MCF 10A (cell line): ENCODE measurements at places on chromosomes 7 and 10.

GRCh38 chr7:150811-151221 lies 41.6 kb upstream of the FAM20C start:
- H3K27me3 ChIP-seq, result no peaks in the 10 kb centered on the region
- H3K36me3 ChIP-seq, result peaks cover 14% of the 10 kb centered on the region
- H3K4me3 ChIP-seq, result peak overlapping the region; percentile 92
- DNase-seq, result no peak

DNA sequence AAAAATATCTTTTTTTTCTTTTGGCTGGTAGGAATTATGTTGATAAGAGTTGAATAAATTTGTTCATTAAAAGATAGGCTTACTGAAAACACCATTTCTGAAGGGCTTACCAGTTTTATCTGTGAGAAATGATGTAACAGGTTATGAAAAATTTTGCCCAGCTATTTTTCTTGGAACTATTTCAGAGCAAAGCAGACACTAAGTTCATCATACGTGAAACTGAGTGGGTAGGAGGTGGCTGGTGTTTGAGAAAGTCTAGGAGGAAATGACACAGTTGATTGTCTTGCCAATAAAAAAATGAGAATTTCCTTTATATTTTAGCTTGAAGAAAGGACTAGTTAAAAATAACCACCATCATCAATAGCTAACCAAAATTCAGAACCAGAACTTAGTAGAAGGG lies 6.2 kb upstream of the MRC1 start:
- H3K4me3 ChIP-seq, result no peak overlapping the region
- H3K27ac ChIP-seq, result no peak overlapping the region
- H3K36me3 ChIP-seq, result no peaks in the 10 kb centered on the region
- no peaks in the 10 kb centered on the region for H3K27me3 ChIP-seq
- DNase-seq, result peak; percentile 52
- H3K4me1 ChIP-seq, result peaks cover 8% of the 10 kb centered on the region

DNA sequence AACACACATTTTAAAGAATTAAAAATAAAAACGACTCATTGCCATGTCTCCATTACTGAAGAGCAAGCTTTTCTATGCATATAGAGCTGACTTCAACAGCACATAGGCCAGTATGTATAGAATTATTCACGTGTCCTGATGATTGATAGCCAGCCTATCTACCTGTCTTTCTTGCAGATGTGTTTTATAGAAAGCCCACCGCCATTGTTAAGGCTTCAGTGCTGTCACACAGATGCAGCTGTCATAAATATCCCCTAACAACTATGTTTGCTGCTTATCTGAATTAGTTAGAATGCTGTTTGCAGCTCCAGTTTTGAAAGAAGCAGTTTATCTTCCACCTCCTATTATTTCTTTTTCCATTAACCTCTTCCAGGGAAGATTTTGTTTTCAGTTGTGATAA lies 235.9 kb downstream of the SLC25A13 start:
- H3K27ac ChIP-seq, result no peak overlapping the region
- no peaks in the 10 kb centered on the region for H3K27me3 ChIP-seq
- H3K36me3 ChIP-seq, result no peaks in the 10 kb centered on the region
- H3K4me1 ChIP-seq, result peaks cover 8% of the 10 kb centered on the region
- H3K4me3 ChIP-seq, result no peak overlapping the region
- DNase-seq, result no peak

DNA sequence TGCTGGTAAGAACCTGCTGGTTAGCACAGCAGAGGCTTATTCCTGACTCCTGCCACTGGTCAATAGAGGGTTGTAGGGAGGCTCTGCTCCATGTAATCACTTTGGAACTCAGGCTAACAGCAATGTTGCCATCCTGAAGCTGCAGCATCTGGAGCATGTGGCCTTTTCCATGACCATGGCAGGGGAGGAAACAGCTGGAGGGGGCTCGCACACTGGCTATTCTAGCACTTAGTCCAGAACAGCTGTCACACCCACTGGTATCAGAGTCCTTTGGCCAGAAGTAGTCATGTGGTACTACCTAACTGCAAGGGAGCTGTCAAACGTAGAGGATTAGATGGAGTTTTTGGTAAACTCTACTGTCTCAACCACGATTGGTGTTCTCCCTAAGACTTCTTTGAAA lies 450.0 kb downstream of the RPS24 start:
- no peaks in the 10 kb centered on the region for H3K4me1 ChIP-seq
- no peak overlapping the region for H3K4me3 ChIP-seq
- peaks cover 97% of the 10 kb centered on the region for H3K27me3 ChIP-seq
- no peak for DNase-seq

GRCh38 chr7:84195295-84196060 lies 889 bp upstream of the SEMA3A start:
- H3K4me1 ChIP-seq, result peaks cover 6% of the 10 kb centered on the region
- no peak for DNase-seq
- H3K4me3 ChIP-seq, result peak overlapping the region; percentile 81
- no peaks in the 10 kb centered on the region for H3K27me3 ChIP-seq
- H3K36me3 ChIP-seq, result no peaks in the 10 kb centered on the region

DNA sequence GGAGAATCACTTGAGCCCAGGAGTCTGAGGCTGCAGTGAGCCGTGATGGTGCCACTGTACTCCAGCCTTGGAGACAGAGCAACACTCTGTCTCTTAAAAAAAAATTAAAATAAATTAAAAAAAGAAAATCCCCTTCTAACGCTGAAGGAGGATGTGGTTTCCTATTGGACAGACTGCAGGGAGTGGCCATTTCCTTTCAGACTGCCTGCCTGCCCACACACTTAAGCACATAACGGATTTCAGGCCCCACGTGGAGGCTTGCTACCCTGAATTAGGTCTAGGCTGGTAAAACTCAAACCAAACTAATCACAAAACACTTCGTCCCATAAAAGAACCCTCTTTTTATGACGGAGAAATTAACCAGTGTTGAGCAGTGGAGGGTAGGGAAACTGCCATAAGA lies 34.0 kb downstream of the GATA3 start:
- H3K27me3 ChIP-seq, result no peaks in the 10 kb centered on the region
- no peak overlapping the region for H3K4me3 ChIP-seq
- H3K36me3 ChIP-seq, result no peaks in the 10 kb centered on the region
- H3K4me1 ChIP-seq, result no peaks in the 10 kb centered on the region
- no peak overlapping the region for H3K27ac ChIP-seq

GRCh38 chr10:89159761-89160160 lies 47.4 kb downstream of the CH25H start:
- H3K36me3 ChIP-seq, result no peaks in the 10 kb centered on the region
- no peak overlapping the region for H3K4me3 ChIP-seq
- no peak for DNase-seq
- no peaks in the 10 kb centered on the region for H3K27me3 ChIP-seq
- peaks cover 16% of the 10 kb centered on the region for H3K4me1 ChIP-seq

DNA sequence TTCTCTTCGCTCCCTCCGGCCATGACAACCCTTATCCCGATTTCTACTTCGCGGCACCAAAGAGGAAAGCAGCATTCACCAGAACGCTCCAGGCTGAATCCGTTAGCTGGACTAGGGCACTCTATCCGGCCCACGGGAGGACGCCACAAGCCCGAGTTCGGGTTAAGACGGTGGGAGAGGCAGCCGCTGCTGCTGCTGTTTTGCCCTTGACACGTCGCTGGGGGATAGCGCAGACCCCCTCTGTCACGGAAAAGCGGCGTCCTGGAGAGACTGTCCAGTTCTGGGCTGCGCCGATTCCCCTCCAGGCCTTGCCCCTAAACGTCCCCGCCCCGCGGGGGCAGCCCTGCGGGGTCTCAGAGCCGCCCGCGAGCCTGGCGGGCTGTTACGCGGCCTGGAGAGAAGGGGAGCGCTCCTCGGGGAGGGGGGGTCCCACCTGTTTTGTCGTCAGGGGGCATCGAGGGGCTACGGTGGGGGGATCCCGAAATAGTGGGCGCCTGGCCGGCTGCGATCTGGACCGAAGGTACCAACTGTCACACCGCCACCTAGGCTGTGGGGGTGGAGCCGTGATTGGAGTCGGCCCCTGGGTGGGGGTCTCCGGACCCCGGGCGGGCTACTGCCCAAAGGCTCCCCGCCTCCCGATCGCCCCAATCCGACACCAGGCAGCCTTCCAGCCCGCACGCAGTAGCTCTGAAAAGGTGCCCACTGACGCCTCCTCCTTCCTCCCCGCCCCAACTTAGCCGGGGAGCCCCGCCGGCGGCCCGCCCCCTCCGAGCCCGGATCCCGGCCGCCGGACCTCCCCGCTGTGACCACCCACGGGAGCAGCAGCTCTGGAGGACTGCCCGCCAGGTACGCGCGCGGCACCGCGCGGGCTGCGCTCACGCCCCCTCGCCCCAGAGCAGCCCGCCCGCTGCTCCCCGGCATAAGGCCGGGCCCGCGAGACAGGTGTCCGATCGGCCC lies 772 bp downstream of the SGMS1 start:
- DNase-seq, result no peak
- no peaks in the 10 kb centered on the region for H3K27me3 ChIP-seq
- peaks cover 21% of the 10 kb centered on the region for H3K4me1 ChIP-seq
- peak overlapping the region; percentile 82 for H3K4me3 ChIP-seq
- H3K36me3 ChIP-seq, result peaks cover 7% of the 10 kb centered on the region

DNA sequence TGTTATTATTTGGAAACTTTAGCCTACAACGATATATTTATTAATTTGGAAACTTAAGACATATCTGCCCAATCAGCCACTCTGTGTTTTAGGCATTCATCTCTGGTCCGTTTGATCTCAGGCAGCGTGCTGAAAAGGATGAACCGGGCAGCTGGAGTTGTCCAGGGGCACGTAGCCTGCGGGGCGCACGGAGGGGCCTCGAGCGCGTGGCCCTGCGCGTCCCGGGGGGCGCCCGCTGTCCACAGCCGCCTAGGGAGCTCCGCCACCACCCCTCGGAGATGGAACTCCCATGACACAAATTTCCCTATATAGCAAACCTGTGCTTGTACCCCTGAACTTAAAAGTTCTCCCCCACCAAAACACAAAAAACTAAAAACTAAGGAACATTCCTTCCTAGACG lies 24.3 kb upstream of the MKI67 start:
- no peaks in the 10 kb centered on the region for H3K36me3 ChIP-seq
- peaks cover 11% of the 10 kb centered on the region for H3K27me3 ChIP-seq
- H3K27ac ChIP-seq, result no peak overlapping the region
- DNase-seq, result no peak

- no peak overlapping the region for H3K27ac ChIP-seq
- DNase-seq, result no peak
These were observed 12.9 kb downstream of the UNCX start for GRCh38 chr7:1245524-1246050.

- H3K36me3 ChIP-seq, result no peaks in the 10 kb centered on the region
- no peak overlapping the region for H3K27ac ChIP-seq
- H3K4me1 ChIP-seq, result peaks cover 13% of the 10 kb centered on the region
- H3K27me3 ChIP-seq, result no peaks in the 10 kb centered on the region
- H3K4me3 ChIP-seq, result no peak overlapping the region
These were observed 17.0 kb downstream of the ITIH5 start for GRCh38 chr10:7649673-7650300.

GRCh38 chr10:70615784-70616522 lies 13.4 kb upstream of the PRF1 start:
- no peak overlapping the region for H3K4me3 ChIP-seq
- DNase-seq, result peak; percentile 65
- no peaks in the 10 kb centered on the region for H3K27me3 ChIP-seq

- H3K4me1 ChIP-seq, result peaks cover 8% of the 10 kb centered on the region
- H3K27me3 ChIP-seq, result peaks cover 24% of the 10 kb centered on the region
- no peak overlapping the region for H3K4me3 ChIP-seq
- H3K36me3 ChIP-seq, result no peaks in the 10 kb centered on the region
- DNase-seq, result no peak
- H3K27ac ChIP-seq, result no peak overlapping the region
These were observed 292.8 kb downstream of the SFMBT2 start for GRCh38 chr10:7117806-7118674.

- H3K4me3 ChIP-seq, result peak overlapping the region; percentile 71
- H3K27ac ChIP-seq, result peak overlapping the region; percentile 66
- peaks cover 11% of the 10 kb centered on the region for H3K4me1 ChIP-seq
- H3K36me3 ChIP-seq, result peaks cover 14% of the 10 kb centered on the region
- DNase-seq, result peak; percentile 9
These were observed 638 bp downstream of the IQCE start for GRCh38 chr7:2559283-2559950.

- no peak for DNase-seq
- no peaks in the 10 kb centered on the region for H3K4me1 ChIP-seq
- H3K27ac ChIP-seq, result no peak overlapping the region
- H3K4me3 ChIP-seq, result no peak overlapping the region
- H3K36me3 ChIP-seq, result peaks cover 4% of the 10 kb centered on the region
These were observed 34.0 kb downstream of the ZDHHC6 start for GRCh38 chr10:112412696-112413095.

GRCh38 chr10:78904196-78904595 lies 164.6 kb upstream of the ZMIZ1 start:
- DNase-seq, result no peak
- H3K27me3 ChIP-seq, result peaks cover 23% of the 10 kb centered on the region
- H3K4me3 ChIP-seq, result no peak overlapping the region
- H3K4me1 ChIP-seq, result no peaks in the 10 kb centered on the region
- no peak overlapping the region for H3K27ac ChIP-seq
- peaks cover 6% of the 10 kb centered on the region for H3K36me3 ChIP-seq

GRCh38 chr10:70565556-70566514 lies 36.7 kb downstream of the PRF1 start:
- H3K27me3 ChIP-seq, result no peaks in the 10 kb centered on the region
- no peak for DNase-seq
- H3K27ac ChIP-seq, result no peak overlapping the region
- H3K4me3 ChIP-seq, result no peak overlapping the region
